ENCODE measurements at places on chromosomes 6 and 20.
A peak's percentile ranks its signal among the peaks of the same experiment; 100 is the strongest.

DNA sequence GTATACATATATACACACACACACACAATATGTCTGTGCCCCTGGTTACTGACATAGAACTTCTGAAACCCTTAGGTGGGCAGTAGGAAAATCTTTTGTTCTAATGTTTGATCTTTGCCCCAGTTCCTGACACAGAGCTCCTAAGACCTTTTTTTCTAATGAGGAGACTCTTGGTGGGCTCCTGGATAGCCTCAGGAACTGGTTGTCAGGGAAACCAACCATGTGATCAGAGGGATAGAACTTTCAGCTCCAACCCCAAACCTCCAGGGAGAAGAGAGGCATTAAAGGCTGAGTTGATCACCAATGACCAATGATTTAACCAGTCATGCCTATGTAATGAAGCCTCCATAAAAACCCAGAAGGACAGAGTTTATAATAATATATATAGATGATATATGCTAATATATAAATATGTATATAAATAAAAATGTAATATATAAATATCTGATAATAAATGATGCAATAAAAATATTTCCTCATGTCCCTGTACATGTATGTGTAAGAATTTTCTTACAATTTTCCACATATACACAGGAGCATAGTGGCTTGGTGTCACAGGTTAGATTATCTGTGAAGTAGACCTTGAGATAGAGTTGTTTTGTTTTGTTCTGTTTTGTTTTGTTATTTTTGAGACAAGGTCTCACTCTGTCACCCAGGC is 93.3 kb downstream of the GPX5 start:
- no peak for DNase-seq

GRCh38 chr20:62623488-62624324 is 18.6 kb upstream of the SLCO4A1 start:
- DNase-seq: peak; percentile 68

GRCh38 chr6:108848116-108848868 is at the start of gene ARMC2:
Gene ARMC2 (plus strand): TSS chr6:108848422. CDS start chr6:108854268, 5,846 bp downstream.
- peak; percentile 74 for DNase-seq

- DNase-seq: no peak
Measured at GRCh38 chr6:70285201-70285600, 17.7 kb downstream of the COL9A1 start.

DNA sequence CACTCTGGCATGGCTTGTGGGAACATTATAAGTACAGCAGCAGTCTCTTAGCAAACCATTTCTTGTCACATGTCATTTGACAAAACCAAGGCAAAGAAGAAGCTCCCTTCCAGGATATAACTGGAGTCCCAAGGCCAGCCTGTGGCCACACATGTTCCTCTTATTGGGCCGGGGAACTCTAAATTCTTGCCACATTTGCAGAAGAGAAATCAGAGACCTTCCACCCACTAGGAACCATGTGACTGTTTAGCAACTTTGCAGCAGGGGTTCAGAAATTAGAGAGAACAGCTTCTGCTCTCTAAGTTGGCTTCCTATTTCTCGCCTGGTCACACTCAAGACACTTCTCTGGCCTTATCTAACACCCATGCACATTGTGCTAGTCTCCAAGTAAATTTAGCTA is 20.4 kb upstream of the MEP1A start:
- no peak for DNase-seq

DNA sequence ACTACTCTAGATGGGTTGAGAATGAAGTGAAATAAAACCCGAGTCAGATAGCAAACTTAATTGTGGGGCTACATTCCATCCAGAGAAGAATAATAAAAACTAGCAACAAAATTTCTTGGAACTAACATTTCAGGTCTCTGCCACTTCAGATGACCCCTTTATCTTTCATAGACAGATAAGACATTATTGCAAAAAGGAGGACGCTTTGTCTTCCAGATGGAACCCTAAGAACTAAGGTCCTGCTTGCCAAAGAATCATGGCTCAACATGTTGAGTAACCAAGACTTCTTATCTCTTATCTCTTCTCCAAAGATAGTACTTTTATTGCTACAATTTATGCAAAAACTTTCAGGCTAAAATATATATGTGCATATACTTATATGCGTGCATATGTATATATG is 221.1 kb upstream of the PREP start:
- no peak for DNase-seq

DNA sequence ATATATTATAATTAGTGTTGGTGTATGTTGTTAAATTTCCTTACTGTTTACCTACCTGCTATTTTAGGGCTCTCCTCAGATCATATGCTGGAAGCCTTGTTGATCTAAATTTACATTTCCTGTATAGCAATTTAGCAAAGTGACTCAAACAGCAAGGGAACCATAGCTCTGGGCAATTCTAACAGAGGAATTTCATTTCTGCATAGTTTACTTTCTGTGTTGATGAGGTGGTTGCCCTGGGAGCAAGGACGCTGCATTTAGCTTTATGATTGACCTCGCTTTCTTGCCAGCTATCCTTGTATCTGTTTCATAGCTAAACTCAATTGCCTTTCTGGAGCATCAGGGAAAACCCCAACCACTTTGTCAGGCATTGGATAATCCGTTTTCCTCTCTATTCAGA is 810.8 kb downstream of the GRIK2 start:
- no peak for DNase-seq

DNA sequence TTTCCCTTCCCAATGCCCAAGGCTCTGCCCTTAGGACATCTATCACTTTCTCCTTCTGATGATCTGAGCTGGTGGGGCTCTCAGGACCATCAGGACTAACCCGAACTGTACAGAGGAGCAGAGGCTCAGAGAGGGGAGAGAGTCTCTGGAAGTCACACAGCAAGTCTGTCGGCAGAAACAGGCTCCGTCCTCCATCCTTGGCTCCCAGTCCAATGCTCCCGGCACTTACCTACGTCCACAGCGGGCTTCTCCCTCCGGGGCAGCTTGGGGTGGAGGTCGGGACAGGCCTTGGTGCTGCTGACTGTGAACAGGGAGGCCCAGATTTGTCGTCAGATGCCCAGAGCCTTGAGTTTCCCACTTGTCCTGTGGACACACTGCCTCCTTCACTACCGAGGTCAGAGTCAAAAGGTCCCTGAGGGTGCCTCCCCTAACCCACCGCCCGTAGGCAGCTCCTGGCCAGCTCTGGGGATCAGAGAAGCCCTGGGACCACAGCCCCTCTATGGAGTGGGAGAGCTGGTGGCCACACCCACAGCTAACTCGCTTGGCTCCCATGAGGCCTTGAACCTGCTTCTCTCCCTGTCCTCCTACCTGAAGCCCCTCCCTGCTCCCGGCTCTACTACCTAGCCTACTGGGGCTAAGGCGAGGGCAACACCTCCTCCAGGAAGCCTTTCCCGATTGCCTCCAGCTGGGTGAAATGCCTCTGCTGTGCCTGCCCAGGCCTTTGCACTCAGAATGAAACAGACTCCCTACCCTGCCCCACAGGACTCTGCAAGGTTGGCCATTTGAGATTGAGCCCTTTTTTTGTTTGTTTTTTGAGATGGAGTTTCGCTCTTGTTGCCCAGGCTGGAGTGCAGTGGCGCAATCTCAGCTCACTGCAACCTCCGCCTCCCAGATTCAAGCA is 22.6 kb downstream of the VSTM2L start:
- no peak for DNase-seq

- no peak for DNase-seq
Measured at GRCh38 chr20:40232273-40232672, 456.8 kb downstream of the MAFB start.

DNA sequence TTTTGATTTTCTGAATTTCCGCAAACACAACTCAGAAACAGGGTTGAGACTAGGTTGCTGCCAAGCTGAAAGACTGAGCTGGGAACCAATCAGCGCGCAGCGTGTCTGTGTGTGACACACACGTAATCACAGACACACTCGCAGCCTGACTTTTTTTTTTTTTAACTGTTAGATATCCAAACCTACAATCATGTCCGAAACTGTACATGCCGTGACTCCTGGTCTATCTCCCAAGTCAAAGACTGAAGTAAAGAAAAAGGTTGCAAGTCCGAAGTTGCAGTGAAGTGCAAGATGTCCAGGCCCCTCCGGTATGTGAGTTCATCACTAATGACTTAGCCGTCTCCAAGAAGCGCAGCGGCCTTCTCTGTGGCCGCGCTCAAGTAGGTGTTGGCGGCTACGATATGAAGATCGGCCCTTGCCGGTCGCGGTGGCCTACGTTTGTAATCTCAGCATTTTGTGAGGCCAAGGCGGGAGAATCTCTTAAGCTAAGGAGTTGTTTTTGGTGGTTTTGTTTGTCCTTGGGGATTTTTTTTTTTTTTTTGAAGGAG is 108.2 kb downstream of the HFE start:
- DNase-seq: peak; percentile 97

DNA sequence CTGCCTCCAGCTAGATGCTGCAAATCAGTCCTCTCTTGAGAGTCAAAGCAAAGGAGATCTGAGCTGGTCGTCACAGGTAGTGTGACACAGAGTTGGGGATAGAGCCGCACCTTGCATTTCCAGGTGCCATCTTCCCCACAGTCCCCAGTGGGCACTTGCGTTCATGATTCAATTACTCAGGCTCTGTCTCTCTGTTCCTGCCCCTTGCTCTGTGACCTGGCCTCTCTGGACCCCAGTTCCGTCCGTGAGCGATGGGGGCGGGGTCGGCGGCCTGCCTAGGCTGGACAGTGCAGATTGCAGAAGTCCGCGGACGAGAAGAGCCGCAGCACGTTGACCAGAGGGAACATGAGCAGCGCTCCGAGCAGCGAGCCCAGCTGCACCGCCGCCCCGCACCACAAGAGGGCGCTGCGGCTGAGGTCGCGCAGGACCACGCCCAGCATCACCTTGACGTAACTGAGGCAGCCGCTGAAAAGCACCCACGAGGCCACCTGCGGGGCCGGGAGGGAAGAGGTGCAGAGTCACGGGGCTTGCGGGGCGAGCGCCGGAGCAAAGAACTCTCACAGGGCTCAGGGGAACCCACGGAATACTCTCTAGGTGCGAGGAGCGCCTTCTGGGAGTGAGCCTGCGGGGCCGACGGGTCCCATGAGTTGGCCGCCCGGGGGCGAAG is 7.4 kb downstream of the SLC52A3 start:
- no peak for DNase-seq

GRCh38 chr6:37840940-37841300 is 21.4 kb downstream of the ZFAND3 start:
- DNase-seq: no peak

GRCh38 chr20:32563311-32564272 is 21.5 kb downstream of the NOL4L start:
- DNase-seq: no peak

DNA sequence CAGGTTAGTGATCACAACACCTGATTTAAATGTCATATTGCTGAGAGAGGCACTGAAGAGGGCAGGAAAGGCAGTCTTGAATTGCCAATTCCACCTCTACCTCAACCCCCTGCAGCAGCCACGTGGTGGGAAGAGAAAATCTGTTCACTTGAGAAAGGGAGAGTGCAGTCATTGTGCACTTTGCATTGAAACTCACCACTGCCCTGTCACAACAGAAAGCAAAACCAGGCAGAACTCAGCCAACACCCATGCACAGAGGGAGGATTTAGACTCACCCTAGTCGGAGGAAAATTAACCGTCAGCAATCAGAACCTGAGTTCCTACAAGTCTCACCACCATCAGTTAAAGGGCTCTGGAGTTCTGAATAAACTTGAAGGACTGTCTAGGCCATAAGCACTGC is 1040.2 kb downstream of the HACE1 start:
- DNase-seq: no peak

GRCh38 chr6:28824793-28825731 is 98.7 kb downstream of the TRIM27 start:
- DNase-seq: no peak

DNA sequence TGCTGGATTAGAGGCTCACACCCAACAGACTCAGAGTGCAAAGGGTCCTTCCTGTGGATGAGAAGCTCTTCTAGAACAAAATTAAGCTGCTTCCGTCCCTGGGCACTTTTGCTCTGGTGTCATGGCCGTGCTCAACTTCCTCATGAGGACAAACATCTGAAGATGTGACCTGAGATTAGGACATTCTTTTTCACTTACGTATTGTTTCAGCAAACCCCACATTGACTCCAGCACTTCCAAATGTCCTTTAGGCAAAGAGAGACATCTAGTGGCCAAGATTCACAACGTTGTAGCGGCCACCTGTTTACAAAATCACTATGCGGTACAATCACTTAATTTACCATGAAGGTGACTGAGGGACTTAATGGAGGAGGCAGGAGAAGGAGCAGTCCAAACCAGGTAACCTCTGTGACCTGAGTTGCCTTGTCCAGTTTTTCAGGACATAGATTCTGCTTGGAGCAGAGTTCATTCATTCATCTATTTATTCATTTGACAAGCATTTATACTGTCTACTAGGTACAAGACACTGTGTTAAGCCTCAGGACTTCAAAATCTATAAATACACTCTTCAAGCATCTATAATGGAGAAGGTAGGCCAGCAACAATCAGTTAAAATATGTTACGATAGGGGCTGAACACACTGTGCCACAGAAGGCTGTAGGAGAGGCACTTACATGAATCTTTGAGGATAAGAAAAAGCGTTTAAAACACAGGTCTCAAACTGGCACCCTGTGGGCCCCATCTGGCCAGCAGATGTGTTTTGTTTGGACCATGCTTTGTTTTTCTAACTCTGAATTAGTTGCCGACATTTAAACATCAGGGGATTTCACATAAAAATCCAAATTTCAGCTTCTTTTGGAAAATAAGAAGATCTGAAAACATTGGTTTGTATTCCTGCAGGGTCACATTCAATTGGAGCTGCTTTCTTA is 5.6 kb upstream of the ADGRF1 start:
- DNase-seq: peak; percentile 62

DNA sequence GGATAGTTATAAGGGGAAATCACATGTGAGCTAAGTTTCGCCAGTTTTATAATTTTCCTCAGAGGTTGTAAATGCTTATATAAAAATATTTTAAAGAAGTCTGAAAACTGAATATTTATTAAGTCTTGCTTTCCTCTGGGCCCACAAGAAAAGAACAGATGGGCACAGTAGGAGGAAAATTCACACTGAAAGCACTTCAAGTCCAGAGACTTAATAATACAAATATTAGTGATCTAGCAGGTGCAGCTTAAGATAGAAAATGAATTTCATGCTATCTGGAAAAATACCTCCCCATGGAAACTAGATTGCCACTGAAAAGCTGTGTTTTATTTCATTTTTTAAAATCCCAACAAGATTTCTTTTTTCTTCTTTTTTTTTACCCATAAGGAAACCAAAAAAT is 47.2 kb downstream of the ORC3 start:
- DNase-seq: no peak

GRCh38 chr6:30325150-30325872 is 1.4 kb upstream of the TRIM39 start:
- peak; percentile 49 for DNase-seq

DNA sequence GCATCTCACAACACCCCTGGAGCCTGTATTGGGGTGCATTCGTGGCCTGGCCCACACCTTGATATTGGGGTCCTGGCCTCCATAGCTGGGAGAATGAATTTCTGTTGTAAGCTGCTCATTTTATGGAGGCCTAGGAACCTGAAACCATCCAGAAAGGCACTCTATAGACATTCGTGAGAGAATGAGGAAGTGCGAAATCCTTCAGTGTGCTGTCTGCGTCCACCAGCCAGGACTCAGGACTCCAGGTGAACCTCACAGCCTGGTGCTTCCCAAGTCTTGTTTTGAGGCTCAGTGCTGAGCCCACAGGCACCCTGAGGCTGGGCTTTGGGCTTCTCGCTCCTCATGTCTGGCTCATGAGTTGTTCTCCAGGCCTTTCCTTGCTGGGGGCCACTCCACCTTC is 11.9 kb upstream of the RBBP8NL start:
- no peak for DNase-seq
